Keratinocyte (primary cell): ENCODE measurements at places on chromosomes 5 and 9. TPM values are rescaled to one million over a fixed set of nuclear protein-coding genes. Genes with fewer than 3 reads are reported as not detected.

The SMIM33 gene
- polyA plus RNA-seq, result not detected in 3 replicates

DNA sequence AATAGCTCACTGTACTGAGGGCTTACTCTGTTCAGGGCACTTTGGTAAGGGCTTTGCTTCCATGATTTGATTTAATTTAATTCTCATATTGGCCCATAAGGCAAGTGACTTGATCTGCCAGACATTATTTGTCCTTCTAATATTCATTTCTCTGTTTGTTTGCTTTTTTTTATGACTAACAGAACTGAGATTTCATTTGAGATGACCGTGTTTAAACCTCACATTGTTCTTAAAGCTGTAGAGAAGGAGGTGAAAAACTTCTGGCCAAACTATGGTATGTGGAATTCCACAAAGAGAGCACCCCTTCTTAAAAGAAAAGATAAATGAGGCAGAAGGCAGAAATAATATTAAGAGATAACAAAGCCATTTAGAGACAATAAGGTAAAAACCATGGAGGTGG, 775.6 kb upstream of the ACO1 start:
- DNase-seq, result no peak
- no peak overlapping the region for H3K4me3 ChIP-seq
- peaks cover 18% of the 10 kb centered on the region for H3K4me1 ChIP-seq
- H3K27ac ChIP-seq, result no peak overlapping the region
- no peaks in the 10 kb centered on the region for H3K27me3 ChIP-seq

The ABLIM3 gene
- polyA plus RNA-seq, result 7.9 to 10.4 TPM (median 9.3 TPM) in 3 replicates

GRCh38 chr5:92552206-92553160, 1028.5 kb downstream of the NR2F1-AS1 start:
- H3K27ac ChIP-seq, result peak overlapping the region; percentile 15
- no peak overlapping the region for H3K4me3 ChIP-seq
- DNase-seq, result peak; percentile 25
- H3K27me3 ChIP-seq, result no peaks in the 10 kb centered on the region

DNA sequence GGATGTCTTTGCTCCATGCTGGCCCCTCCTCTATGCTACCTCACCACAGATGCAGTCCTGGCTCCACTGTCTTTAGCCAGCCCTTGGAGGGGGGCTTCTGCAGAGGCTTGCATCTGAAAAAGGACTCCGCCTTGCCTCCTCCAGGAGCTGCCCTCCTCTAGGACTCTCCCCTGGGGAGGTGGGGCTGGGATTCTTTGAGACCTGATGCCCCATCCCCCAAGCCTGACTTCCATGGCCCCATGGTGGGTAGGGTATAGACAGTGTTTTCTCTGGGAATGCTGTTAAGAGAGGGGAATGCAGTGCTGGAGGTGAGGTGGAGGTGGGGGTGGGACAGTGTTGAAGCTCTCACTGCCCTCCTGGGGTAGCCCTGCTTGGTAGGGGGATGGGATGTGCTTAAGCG, 14.3 kb downstream of the JADE2 start:
- no peak for DNase-seq
- H3K4me1 ChIP-seq, result peaks cover 12% of the 10 kb centered on the region
- no peak overlapping the region for H3K4me3 ChIP-seq
- no peaks in the 10 kb centered on the region for H3K27me3 ChIP-seq
- H3K36me3 ChIP-seq, result peaks cover 6% of the 10 kb centered on the region

DNA sequence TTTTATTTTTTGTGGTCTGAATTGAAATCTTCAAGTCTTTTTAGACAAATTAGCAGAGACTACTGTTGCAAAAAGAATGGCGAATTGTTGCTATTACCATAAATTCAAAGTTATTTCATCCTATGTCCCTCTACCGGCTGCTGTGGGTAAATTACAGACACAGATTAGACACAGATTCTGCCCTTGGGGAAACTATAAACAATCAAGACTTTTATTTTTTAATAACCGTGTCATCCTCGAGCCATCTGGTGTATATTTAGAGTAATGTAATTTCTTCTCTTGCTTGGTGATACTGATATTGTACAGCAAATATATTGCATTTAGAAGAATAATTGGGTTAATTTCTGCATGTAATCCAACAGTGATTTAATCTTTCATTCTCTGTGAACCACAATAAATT, 228.0 kb upstream of the ADAMTSL1 start:
- H3K27me3 ChIP-seq, result no peaks in the 10 kb centered on the region
- H3K36me3 ChIP-seq, result no peaks in the 10 kb centered on the region

GRCh38 chr9:121670431-121670830, 19.0 kb downstream of the DAB2IP start:
- H3K4me3 ChIP-seq, result no peak overlapping the region
- DNase-seq, result no peak
- H3K4me1 ChIP-seq, result no peaks in the 10 kb centered on the region
- no peak overlapping the region for H3K27ac ChIP-seq
- H3K27me3 ChIP-seq, result peaks cover 13% of the 10 kb centered on the region

- peak; percentile 45 for DNase-seq
- no peak overlapping the region for H3K4me3 ChIP-seq
- peaks cover 16% of the 10 kb centered on the region for H3K4me1 ChIP-seq
- peak overlapping the region; percentile 53 for H3K27ac ChIP-seq
- no peaks in the 10 kb centered on the region for H3K27me3 ChIP-seq
Measured at GRCh38 chr9:124342776-124343485, 72.3 kb downstream of the PSMB7 start.

The OMD gene
- polyA plus RNA-seq, result not detected in 3 replicates
